ENCODE measurements at places on chromosomes 4 and X.

- DNase-seq, result no peak
Measured at GRCh38 chrX:110051559-110051958, 48.6 kb downstream of the TMEM164 start.

- DNase-seq, result no peak
Measured at GRCh38 chr4:81722290-81722851, 250.7 kb upstream of the RASGEF1B start.

DNA sequence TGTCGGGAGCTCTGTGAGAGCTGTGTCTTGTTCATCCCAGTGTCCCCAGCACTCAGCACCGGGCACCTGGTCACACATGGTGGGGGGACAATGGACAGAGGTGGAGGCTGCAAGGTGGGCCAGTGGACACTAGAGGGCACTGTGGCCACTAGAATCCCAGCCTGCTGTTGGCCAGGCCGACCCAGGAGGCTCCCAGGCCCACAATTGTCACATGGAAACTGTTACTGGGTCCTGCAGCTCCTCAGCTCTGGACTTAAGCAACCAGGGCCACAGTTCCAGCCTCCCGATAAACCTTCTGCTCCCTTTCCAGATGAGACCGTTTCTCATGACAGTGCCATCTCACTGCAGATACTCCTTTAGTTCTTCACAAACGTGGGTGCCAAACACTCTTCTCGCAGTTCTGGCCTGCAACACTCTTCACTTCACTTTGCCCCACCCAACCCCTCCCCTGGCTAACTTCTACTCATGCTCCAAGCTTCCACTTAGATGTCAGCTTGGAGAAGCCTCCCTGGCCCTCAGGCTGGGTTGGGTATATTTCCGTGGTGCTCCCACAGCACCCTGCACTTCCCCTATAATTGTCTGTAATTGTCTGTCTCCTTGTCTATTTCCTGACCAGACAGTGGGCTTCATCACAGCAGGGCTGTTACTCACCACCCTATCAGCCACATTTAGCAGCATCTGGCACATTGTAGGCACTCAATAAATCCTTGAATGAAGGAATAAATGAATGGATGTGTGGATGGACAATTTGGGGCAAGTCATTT is 3.5 kb upstream of the IQSEC2 start:
- DNase-seq, result peak; percentile 56

GRCh38 chrX:49878128-49878833 is 1.0 kb upstream of the USP27X start:
- no peak for DNase-seq

- DNase-seq, result peak; percentile 45
Measured at GRCh38 chr4:145956288-145956890, 17.8 kb upstream of the ZNF827 start.

DNA sequence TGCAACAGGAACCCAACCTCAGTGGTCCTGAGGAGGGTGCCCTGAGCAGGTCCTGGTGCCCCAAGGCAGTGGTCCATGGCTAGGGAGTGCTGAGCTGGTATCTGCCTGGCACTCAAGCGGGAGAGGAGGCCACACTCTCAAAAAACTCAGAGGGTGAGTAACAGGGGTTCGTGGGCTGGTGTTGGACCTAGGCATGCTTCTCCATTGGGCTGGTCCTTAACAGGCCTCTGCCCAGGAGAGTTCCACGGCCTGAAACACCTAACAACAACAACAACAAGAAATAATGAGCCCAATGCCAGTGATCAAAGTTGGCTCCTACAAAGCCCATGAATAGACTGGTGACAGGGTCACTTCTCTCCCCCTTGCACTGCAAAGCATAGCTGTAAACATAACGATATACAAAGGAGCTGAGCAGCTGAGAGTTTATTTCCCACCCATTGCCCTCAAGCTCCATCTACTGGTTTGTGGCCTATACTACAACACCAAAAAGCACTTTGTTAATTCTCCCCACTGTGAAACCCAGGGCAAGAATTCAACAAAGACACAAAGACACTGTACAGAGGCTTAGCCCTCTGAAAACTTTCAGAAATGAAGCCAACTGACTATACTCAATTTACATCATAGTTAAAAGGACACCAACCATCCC is 736.1 kb upstream of the ADGRL3 start:
- no peak for DNase-seq

DNA sequence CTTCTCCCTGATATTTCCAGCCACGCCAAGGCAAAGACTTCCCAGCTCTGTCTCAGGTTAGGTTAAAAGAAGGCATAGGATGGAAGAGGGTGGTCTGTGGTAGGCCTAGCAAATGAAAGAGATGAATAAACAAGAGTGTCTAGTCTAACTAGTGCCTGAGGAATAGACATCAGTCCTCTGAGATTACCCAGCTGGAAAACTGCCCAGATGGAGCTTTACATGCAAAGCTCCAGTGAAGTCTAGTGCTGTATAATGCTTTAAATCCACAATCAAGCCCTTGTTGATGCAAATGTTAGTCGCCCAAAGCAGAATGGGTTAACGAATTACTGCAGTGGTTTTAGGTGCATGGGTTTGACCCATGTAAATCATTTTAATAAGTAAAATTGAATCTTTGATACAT is 24.8 kb upstream of the GUCY1B1 start:
- no peak for DNase-seq

DNA sequence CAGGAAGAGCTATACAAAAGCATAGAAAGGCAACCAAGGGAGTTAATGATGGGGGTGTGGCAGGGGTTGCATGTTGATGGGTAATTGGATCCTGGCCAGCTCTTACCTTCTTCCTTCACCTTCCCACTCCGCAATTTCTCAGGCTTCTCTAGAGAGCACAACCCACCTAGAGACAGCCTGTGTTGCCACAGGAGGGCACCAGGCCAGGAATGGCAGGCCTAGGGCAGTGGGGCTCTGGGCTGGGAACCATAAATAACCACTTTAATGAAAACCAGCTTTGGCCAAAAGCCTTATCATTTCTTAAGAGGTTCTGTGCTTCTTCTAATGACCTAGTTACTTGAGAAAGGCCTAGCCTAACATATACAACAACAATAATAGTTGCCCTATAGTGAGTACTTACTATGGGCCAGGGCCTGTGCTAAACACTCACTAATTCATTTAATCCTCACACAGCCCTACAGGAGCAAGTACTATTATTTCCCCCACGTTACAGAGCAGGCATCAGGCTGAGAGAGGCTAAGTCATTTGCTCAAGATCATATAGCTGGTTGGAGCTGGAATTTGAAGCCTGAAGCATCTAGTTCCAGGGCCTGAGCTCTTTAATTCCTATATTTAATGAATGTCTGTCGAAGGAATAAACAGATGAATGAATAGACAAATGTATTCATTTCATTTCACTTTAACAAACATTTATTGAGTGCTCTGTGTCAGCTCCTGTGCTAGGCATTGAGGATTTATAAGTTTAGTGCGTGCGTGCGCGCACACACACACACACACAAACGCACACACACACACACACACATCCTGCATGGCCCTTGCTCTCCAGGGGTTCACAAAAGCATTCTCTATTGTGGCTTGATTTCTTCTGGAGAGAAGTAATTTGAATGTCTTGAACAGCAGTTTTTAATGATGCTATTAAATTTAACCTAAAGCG is 66.8 kb downstream of the RTL9 start:
- DNase-seq, result no peak

GRCh38 chr4:112361181-112361791 is 64.1 kb downstream of the ALPK1 start:
- DNase-seq, result peak; percentile 21

- DNase-seq, result no peak
Measured at GRCh38 chr4:29151584-29151983, 1568.6 kb upstream of the PCDH7 start.

- DNase-seq, result no peak
Measured at GRCh38 chr4:48493452-48494100, 3.5 kb downstream of the ZAR1 start.

GRCh38 chr4:43374216-43374751 is 481.8 kb downstream of the GRXCR1 start:
- no peak for DNase-seq
